ENCODE measurements at places on chromosomes 13 and 19. TPM values are rescaled to one million over a fixed set of nuclear protein-coding genes. Genes with fewer than 3 reads are reported as not detected.

GRCh38 chr13:38395497-38395788 is 45.8 kb downstream of the UFM1 start:
- no peaks in the 10 kb centered on the region for H3K36me3 ChIP-seq
- H3K4me1 ChIP-seq = no peaks in the 10 kb centered on the region
- no peaks in the 10 kb centered on the region for H3K27me3 ChIP-seq
- H3K4me3 ChIP-seq = no peak overlapping the region
- no peak overlapping the region for H3K27ac ChIP-seq

DNA sequence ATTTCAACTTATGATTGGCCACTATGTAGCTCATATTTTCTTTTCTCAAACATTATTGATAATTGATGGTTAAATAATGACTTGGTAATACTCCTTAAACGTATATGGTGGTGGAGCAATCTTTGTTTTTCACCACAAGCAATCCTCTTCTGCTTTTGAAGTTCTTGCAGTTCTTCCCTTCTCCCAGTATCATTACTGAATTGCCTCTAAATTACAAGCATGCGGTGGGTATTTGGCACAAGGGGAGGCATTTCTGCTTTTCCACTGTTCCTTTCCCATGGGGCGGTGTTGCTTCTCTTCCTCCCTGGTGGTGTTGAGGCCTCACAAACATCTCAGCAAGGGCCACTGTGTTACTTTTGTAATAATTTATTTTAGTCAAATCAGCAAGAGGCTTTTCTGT is 234.4 kb upstream of the RXFP2 start:
- no peaks in the 10 kb centered on the region for H3K36me3 ChIP-seq
- no peak overlapping the region for H3K27ac ChIP-seq
- no peaks in the 10 kb centered on the region for H3K4me1 ChIP-seq
- DNase-seq = no peak
- no peak overlapping the region for H3K4me3 ChIP-seq

GRCh38 chr19:47614021-47614295 is 5.0 kb downstream of the BICRA start:
- H3K4me1 ChIP-seq = peaks cover 24% of the 10 kb centered on the region
- no peak overlapping the region for H3K27ac ChIP-seq
- no peaks in the 10 kb centered on the region for H3K27me3 ChIP-seq

- no peak overlapping the region for H3K4me3 ChIP-seq
- H3K27ac ChIP-seq = no peak overlapping the region
- no peaks in the 10 kb centered on the region for H3K27me3 ChIP-seq
- H3K4me1 ChIP-seq = no peaks in the 10 kb centered on the region
Measured at GRCh38 chr19:50266896-50267295, 62.3 kb downstream of the KCNC3 start.

- no peaks in the 10 kb centered on the region for H3K27me3 ChIP-seq
- DNase-seq = no peak
- no peak overlapping the region for H3K4me3 ChIP-seq
- no peak overlapping the region for H3K27ac ChIP-seq
- no peaks in the 10 kb centered on the region for H3K4me1 ChIP-seq
Measured at GRCh38 chr19:54029930-54030490, 33.7 kb downstream of the VSTM1 start.

DNA sequence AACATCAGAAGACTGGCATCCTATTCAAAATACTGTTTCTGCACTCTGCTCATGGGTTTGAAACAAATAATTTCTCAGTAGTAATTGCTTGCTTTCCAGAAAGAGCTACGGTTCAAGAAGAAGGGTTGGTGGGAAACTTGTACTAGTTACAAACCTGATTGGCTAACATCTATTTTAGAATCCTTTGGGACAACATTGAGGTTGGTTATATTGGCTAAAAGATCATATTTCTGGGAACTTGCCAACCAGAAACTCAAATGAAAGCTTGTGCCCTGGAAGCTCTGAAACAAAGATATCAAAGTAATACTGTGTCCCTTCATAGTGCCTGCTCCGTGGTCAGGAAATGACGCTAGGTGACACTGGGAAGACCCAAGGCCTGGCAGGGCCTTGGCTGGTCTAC is 141.7 kb downstream of the LACC1 start:
- no peaks in the 10 kb centered on the region for H3K27me3 ChIP-seq
- no peak for DNase-seq
- no peaks in the 10 kb centered on the region for H3K4me1 ChIP-seq
- no peak overlapping the region for H3K4me3 ChIP-seq

- no peak for DNase-seq
- H3K27ac ChIP-seq = no peak overlapping the region
- no peaks in the 10 kb centered on the region for H3K36me3 ChIP-seq
- H3K4me1 ChIP-seq = no peaks in the 10 kb centered on the region
- H3K27me3 ChIP-seq = no peaks in the 10 kb centered on the region
Measured at GRCh38 chr19:43711751-43712355, 4.0 kb upstream of the IRGC start.

DNA sequence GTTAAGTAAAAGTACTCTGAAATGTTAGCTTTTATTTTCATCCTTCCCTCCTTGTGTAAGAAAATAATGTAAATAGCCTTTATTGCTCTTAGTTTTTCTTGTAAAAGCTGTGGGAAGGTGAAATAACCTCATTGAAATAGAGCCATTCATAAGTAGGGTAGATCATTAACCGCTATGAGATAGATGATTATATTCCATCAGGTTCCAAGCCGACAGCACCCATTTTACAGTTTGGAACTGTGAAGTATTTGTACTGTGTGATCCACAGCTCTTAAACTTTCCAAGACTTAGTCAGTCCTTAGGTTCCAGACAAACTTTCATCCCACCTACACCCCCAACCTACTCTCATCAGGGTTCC is 216.5 kb downstream of the TSHZ3 start:
- no peak for DNase-seq
- no peak overlapping the region for H3K27ac ChIP-seq
- H3K4me1 ChIP-seq = peaks cover 16% of the 10 kb centered on the region

- peak overlapping the region; percentile 24 for H3K4me3 ChIP-seq
- H3K4me1 ChIP-seq = peaks cover 9% of the 10 kb centered on the region
- no peaks in the 10 kb centered on the region for H3K27me3 ChIP-seq
- H3K36me3 ChIP-seq = no peaks in the 10 kb centered on the region
Measured at GRCh38 chr13:30690282-30691188, 44.8 kb upstream of the ALOX5AP start.

- H3K4me1 ChIP-seq = no peaks in the 10 kb centered on the region
- DNase-seq = no peak
- H3K27me3 ChIP-seq = no peaks in the 10 kb centered on the region
- no peaks in the 10 kb centered on the region for H3K36me3 ChIP-seq
- no peak overlapping the region for H3K27ac ChIP-seq
Measured at GRCh38 chr19:17780781-17781180, 14.2 kb upstream of the B3GNT3 start.

DNA sequence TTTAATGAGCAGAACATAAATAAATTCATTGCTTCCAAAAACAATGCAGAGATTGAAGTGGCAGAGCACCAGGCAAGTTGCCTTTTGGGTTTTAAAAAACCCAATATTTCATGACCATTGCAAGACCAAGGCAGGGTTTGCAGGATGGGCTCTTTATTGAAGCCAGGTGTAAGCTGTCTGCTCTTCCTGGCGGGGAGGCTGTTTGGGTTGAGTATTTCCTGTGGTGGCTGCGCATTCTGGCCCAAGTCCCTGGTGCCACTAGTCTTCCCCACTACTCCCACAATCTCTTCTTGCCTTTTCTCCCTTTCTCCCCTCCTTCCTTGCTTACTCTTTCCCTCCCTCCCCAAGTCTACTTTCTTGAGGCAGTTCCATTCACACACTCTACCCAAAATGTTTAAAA is 116.4 kb downstream of the AKAP11 start:
- H3K27ac ChIP-seq = no peak overlapping the region
- DNase-seq = no peak
- H3K36me3 ChIP-seq = no peaks in the 10 kb centered on the region
- H3K4me1 ChIP-seq = no peaks in the 10 kb centered on the region

- H3K27me3 ChIP-seq = no peaks in the 10 kb centered on the region
- no peak overlapping the region for H3K27ac ChIP-seq
- H3K4me3 ChIP-seq = no peak overlapping the region
- no peaks in the 10 kb centered on the region for H3K4me1 ChIP-seq
- no peak for DNase-seq
Measured at GRCh38 chr19:812747-813218, 9.0 kb downstream of the PLPPR3 start.

- no peaks in the 10 kb centered on the region for H3K36me3 ChIP-seq
- H3K27me3 ChIP-seq = no peaks in the 10 kb centered on the region
- peaks cover 1% of the 10 kb centered on the region for H3K4me1 ChIP-seq
- no peak overlapping the region for H3K27ac ChIP-seq
- H3K4me3 ChIP-seq = no peak overlapping the region
- no peak for DNase-seq
Measured at GRCh38 chr19:19379527-19379926, 25.9 kb upstream of the GATAD2A start.

- H3K4me1 ChIP-seq = peaks cover 21% of the 10 kb centered on the region
- peak overlapping the region; percentile 76 for H3K27ac ChIP-seq
- H3K4me3 ChIP-seq = peak overlapping the region; percentile 46
- no peak for DNase-seq
Measured at GRCh38 chr19:2042485-2043250, 8.4 kb downstream of the MKNK2 start.

DNA sequence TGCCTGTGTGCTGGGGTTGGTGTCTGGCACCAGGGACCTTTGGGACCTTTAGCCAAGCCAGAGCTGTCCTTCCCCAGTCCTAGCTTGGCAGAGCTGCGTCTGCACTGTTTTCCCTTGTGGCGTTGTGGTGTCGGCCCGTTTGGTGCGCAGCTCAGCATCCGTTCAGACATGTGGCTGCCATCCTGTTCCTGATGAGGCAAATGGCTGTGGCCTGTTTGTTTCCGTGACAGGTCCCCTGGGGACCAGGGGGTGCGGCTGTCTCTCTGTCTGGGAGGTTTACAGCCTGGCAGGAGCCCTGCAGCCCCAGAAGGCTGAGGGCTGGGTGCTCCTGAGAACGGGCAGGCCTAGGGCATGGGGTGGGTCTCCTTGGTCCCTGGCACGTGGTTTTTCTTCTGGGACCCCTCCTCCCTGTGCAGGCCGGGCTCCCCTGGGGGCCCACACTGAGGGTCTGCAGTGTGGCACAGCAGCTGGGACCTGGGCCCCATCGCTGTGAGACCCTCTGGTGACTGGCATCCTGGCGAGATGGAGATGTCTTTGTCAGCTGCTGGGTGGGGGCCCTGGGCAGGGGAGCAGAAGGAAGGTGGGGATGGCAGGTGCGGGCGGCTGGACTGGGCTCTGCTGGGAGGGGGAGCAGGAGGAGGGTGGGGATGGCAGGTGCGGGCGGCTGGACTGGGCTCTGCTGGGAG is 4.0 kb downstream of the SPPL2B start:
- no peak overlapping the region for H3K4me3 ChIP-seq
- no peaks in the 10 kb centered on the region for H3K27me3 ChIP-seq
- no peak overlapping the region for H3K27ac ChIP-seq
- no peaks in the 10 kb centered on the region for H3K36me3 ChIP-seq
- DNase-seq = no peak

DNA sequence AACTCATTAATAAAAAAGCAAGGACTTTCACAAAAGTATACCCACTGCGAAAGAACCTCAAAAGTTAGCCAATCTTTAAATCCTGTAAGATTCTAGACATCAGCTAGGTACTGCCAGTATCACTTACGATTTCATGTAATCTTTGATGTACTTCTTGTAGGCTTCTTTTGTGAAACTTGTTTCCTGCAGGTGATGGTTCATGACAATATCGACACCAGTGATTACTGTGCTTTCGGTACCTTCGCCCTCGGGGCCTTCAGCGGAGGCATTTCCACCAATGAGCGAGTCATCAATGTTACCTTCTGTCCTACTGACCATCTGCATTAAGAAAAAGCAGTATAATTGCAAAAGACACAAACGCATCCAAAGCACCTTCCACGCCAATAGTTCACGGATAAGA is 1.1 kb downstream of the TPT1 start:
- H3K27me3 ChIP-seq = no peaks in the 10 kb centered on the region
- peaks cover 36% of the 10 kb centered on the region for H3K4me1 ChIP-seq
- H3K27ac ChIP-seq = peak overlapping the region; percentile 98
- H3K4me3 ChIP-seq = peak overlapping the region; percentile 97
- peaks cover 55% of the 10 kb centered on the region for H3K36me3 ChIP-seq

DNA sequence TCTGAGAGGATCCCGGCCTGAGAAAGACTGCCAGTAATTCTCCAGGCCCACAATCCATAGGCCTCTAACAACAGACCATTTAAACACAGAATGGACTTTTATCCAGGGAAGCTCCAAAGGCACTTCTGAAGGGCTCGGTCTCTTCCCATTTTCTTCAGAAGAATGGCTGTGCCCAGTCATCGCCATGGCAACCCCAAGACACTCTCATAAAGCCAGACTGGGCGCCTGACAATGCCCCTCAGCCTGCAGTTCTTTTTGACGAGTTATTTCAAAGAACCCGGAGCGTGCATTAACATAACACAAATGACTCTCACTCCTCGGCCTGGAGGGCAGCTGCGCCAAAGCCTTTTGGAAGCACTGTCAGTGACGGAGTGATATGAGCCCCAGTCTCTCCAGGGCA is 61.0 kb downstream of the RASA3 start:
- H3K36me3 ChIP-seq = peaks cover 14% of the 10 kb centered on the region
- H3K27ac ChIP-seq = no peak overlapping the region
- no peak overlapping the region for H3K4me3 ChIP-seq
- H3K27me3 ChIP-seq = no peaks in the 10 kb centered on the region
- DNase-seq = no peak

GRCh38 chr19:3822683-3823349 is 36.6 kb upstream of the MATK start:
- H3K4me1 ChIP-seq = peaks cover 7% of the 10 kb centered on the region
- peaks cover 6% of the 10 kb centered on the region for H3K27me3 ChIP-seq
- no peak overlapping the region for H3K27ac ChIP-seq
- H3K36me3 ChIP-seq = no peaks in the 10 kb centered on the region

GRCh38 chr19:53365899-53366493 is 491 bp downstream of the ZNF525 start:
- peak; percentile 0 for DNase-seq
- no peaks in the 10 kb centered on the region for H3K36me3 ChIP-seq
- no peak overlapping the region for H3K27ac ChIP-seq
- H3K4me3 ChIP-seq = peak overlapping the region; percentile 64

GRCh38 chr13:105220063-105220462 is 1315.4 kb downstream of the EFNB2 start:
- no peak overlapping the region for H3K4me3 ChIP-seq
- DNase-seq = peak; percentile 58
- H3K27me3 ChIP-seq = no peaks in the 10 kb centered on the region
- peak overlapping the region; percentile 32 for H3K27ac ChIP-seq
- H3K36me3 ChIP-seq = no peaks in the 10 kb centered on the region
- H3K4me1 ChIP-seq = peaks cover 10% of the 10 kb centered on the region

DNA sequence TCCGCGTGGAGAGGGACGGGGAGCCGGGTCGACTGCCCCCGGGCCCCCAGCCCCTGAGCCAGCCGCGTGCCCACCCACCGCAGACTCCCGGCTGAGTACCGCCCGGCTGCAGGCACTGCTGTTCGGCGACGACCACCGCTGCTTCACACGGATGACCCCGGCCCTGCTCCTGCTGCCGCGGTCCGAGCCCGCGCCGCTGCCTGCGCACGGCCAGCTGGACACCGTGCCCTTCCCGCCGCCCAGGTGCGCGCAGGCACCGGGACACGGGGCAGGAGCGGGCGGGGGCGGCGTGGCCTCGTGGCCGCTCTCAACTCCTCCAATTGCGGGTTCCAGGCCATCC is 1.6 kb downstream of the AMH start:
- peaks cover 22% of the 10 kb centered on the region for H3K27me3 ChIP-seq
- DNase-seq = no peak
- H3K4me3 ChIP-seq = no peak overlapping the region
- peaks cover 7% of the 10 kb centered on the region for H3K4me1 ChIP-seq

Gene RNASEH2B
- total RNA-seq = 23.6 TPM

Gene KLF5
- 21.4 TPM for total RNA-seq

Gene PRRG2
- 1.3 TPM for total RNA-seq

Gene RFX2
- 3.3 TPM for total RNA-seq

Gene C19orf47
- total RNA-seq = 18.2 TPM

Gene INSR
- total RNA-seq = 7.9 TPM

All from astrocyte (in vitro differentiated cells and primary cell).